ENCODE measurements at places on chromosomes 1 and 21.

DNA sequence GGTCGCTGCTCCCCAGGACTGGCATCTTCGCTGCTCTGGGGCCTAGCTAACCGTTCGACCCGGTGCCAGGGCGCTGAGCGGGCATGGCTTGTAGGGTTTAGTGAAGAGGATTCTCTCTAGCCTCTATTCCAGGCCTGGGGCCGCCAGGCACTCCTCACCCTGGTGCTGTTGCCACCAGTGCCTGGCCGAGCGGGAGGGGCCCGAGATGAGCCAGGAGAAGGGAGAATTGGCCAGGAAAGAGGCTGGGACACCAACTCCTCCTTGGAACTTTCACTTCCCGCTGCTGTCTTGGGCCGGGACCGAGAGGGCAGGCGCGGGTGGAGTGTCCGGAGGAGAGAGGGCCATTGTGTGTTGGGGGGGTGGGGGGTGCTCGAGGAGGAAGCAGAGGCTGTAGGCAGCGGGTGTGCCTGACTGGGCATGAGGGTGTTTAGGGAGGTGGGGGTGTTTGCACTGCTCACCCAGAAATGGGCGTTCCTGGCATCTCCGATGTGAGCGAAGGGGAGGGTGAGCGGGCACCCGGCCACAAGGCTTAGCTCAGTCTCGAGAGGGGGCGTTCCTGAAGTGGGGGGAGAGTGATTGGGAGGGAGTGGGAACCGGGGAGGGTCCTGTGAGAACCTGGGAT is 772 bp downstream of the ADAM15 start:
- DNase-seq: peak; percentile 41

DNA sequence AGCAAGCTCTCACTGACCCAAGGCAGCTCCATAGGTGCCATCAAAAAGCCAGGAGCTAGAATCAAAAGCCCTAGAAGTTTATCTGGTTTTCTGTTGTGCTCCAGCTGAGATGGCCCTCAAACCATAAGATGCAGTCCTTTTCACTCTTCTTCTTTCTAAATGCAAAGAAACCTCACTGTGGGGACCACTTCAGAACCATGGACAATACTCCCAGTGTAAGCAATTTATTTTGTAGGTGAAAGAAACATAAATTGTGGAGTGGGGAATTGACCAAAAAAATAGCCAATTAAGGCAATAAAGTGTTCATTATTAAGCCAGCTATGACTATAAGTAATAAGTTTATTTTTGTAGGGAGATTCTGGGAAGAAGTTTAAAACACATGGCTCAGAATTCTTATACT is 1399.9 kb downstream of the PLA2G4A start:
- DNase-seq: no peak

GRCh38 chr21:27581168-27581567 is 614.3 kb upstream of the ADAMTS5 start:
- DNase-seq: no peak

- DNase-seq: no peak
Measured at GRCh38 chr1:42477775-42478174, 14.7 kb downstream of the CCDC30 start.

GRCh38 chr21:39048064-39048463 is 135.2 kb downstream of the PSMG1 start:
- peak; percentile 28 for DNase-seq

GRCh38 chr1:227447531-227447990 is 115.8 kb upstream of the ZNF678 start:
- DNase-seq: no peak

DNA sequence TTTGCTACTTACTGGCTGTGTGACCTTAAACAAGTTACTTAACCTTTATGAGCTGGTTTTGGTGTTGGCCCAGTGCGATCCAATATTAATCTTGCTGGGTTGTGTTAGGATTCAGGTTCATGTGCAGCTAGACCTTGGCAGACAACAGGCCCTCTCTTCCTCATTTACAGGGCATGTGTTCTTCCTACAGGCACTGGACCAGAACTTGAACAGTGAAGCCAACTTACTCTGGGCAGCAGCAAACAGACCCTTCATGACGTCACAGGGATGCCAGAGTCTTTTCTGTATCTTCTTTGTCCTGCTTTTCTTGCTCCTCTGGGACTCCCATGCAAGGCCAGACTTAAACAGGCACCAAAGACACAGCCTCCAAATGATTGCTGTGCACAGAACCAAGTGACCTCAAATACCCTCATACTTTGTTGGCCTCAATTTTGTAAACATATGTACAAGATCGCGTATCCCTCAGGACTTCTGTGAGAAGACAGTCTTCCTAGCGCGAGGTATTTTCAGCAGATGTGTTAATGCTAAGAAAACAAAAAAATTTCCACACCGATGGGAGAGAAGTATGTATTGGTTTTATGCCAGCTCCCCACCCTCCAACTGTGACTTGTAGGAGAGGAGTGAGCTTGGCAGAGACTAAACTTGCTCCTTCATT is 73.7 kb downstream of the URB2 start:
- DNase-seq: peak; percentile 5

DNA sequence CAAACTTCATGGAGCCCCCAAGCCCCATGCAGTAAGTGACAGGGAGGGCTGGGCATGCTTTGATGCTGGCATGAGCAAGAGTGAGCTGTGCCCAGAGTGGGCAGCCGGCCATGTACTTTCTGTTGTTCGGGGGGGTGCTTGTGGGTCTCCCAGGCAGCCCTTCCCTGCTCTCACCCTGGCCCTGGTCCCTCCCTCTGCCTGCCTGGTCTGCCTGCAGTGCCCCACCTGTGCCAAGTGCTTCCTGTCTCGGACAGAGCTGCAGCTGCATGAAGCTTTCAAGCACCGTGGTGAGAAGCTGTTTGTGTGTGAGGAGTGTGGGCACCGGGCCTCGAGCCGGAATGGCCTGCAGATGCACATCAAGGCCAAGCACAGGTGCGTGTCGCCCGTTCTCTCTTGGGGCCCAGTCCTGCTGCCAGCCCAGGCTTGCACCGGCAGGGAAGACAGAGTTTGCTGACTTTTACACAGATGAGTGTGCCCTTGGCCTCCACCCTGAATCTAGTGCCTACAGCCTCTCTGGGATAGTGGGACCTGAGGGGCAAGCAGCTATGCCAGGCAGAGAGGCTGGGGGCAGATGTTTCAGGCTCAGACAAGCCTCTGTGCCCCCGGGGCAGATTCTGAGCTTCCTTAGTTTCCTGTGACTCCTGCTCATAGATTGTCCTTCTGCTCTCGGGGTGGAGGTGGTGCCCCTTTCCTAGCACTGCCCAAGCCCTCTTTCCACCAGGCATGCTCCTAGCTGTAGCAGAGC is 7.6 kb downstream of the ZBTB48 start:
- no peak for DNase-seq

- no peak for DNase-seq
Measured at GRCh38 chr1:207870306-207871031, 40.5 kb downstream of the CD34 start.

DNA sequence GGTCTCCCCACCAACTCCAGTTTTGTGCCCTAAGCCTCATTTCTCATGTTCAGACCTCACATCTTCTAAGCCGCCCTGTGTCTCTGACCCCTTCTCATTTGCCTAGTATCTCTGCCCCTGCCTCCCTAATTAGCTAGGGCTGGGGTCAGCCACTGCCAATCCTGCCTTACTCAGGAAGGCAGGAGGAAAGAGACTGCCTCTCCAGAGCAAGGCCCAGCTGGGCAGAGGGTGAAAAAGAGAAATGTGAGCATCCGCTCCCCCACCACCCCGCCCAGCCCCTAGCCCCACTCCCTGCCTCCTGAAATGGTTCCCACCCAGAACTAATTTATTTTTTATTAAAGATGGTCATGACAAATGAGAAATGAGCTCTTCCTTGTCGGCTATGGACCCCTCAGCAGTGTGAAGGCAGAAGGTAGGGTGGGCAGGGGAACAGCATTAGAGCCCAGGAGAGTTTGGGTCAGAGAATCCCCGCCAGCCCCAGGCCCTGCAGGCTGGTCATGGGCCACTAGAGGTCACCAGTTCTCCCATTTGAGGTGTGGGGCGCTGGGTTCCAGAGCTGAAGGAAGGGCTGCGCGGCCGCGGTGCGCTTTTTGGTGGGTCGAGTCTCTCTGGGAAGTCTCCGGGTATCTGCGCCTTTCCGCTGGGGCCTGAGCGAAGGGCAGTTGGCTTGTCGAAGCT is 11.5 kb downstream of the ADAMTSL4 start:
- DNase-seq: peak; percentile 90

GRCh38 chr1:224637515-224637914 is 21.4 kb downstream of the CNIH3 start:
- no peak for DNase-seq

DNA sequence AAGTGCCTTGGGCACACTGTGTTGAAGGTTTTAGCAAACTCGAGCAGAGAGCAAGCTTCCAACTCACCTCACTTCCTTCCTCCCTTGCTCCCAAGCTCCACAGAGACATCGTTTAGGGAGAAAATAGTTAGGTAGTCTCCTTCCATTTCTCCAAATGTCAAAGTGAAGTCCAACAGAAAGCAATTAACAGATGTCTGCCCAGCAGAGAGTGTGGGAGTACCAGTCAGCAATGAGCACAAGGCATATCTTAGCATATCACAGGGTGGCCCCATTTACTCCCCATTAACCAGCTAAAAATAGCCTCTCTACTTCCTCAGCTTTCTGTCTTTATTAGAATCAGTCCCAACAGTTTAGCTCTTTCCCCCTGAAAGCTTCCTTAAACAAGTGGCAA is 334.2 kb upstream of the CAMK1G start:
- no peak for DNase-seq

DNA sequence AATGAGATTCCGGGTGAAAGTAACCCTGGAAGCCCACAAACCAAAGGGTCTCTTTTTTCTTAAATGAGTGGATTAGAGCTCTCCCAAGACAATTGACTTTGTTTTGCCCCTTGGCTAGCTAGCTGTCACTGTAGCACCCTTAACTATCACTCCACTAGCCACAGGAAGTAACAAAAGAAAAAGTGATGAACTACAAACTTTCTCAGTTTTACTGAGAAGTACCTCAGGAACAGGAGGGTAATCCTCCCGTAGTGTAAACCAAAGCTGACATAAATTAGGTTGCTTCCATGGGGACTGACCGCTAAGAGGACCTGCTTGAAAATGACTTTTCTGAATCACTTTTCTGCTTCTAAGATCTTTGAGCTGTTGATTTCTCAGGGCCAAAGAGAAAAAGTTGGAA is 240.1 kb downstream of the BARHL2 start:
- no peak for DNase-seq

- no peak for DNase-seq
Measured at GRCh38 chr1:54859700-54860391, 27.1 kb downstream of the DHCR24 start.

DNA sequence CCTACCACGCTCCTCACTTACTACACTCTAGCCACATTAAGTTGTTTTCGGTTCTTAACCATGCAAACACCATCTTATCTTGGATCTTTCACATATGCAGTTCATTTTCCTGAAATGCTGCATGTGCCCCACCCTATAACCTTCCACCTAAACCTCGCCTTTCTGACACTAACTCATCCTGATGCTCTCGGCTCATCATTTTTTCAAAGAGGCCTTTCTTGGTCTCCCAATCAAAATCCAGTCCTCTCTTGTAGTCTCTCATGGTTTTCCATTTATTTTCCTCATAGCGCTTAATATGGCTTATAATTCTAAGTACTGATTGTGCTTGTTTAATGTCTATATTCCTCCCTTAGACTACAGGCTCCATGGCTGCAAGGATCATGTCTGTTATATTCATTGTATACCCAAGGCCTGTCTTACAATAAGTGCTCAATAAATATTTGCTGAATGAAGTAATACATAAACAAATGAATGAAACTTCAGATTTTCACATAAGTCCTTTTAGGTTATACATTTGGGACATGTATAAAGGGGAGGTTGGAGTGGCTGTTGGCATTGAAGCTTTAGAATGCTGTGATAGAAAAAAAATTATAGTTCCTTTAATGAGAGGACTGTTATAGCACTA is 79.2 kb upstream of the CDC42BPA start:
- no peak for DNase-seq

DNA sequence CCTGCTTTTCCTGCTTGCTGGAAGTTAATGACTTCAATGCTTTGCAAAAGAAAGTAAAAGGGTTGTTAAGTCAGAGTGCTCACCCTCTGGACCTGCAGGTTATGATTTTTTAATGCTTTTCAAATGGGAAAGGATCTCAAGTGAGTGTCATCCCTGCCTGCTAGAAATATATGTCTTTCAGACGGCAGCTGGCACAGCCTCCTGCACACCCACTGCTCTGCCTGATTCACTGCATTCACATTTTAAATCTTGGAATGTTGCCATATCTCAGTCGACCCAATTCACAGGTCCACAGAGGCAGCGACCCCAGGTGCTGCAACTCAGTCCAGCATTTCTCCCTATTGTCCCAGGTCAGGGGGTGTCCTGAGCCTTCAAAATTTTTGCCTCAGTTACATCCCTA is 10.7 kb downstream of the DUSP23 start:
- no peak for DNase-seq

DNA sequence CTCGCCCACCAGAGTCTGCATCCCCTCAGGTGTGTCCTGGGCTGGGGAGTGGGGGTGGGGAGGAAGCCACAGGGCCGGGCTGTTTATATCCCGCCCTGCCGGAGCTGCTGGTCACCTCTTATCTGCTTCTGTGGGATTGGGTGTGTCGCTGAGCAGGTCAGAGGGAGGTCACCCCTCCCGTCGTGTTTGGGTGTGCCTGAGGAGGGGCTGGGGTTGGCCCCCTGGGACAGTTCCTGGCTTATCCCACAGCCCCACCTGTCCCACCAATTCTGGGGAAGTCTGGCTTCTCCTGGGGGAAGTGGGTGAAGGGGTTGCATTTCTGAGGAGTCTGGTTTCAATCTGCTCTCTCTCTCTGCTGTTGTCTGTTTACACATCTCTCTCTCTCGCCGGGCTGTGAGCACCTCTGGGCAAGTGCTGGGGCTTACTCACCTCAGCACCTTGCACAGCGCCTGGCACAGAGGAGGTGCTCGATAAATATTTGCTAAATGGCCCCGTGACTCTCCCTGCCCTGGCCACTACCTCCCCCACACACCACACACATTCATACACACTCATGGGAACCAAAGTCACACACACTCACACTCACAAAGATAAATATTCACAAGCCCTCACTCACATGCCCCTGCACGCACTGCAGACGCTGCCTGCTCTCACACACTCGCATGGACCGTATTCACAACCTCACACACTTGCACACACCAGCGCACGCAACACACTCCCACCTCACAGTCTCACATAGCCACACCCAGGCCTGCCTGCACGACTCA is 8.3 kb downstream of the ELF3 start:
- no peak for DNase-seq

DNA sequence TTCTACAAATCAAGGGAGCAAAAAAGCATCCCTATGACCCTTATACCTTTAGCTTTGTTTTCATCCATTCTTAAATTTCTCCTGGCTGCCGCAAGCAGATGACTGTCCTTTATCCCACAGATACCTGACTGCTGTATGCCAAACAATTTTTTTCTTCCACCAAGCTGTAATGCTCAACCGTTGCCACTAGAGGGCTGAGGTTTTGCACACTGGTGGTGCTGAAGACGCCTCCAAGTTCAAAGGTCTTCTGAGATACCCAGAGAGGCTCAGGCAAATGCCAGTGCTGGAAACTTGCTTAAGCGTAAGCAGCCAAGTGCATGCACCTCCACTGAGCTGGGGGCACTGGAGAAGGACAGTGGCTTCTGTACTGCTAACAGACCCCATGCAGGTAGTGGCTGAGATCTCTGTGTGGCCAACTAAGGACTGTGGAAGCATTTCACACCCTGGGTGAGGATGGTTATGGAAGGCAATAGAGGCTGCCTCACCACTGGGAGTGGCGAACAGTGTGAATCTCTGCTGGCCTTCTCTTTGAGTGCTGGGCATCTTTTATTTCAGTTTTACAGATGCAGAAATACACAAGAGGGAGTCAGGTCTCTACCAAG is 28.5 kb downstream of the CNIH3 start:
- DNase-seq: peak; percentile 83

- no peak for DNase-seq
Measured at GRCh38 chr1:25695771-25696311, 79.2 kb downstream of the MAN1C1 start.

GRCh38 chr1:92747735-92748134 is 37.2 kb downstream of the EVI5 start:
- no peak for DNase-seq

GRCh38 chr1:114558544-114558943 is 22.9 kb downstream of the BCAS2 start:
- DNase-seq: peak; percentile 32

Measured in HEK293T (cell line).